Hindlimb muscle (tissue), 1 donor: ENCODE measurements at places on chromosomes 1 and 21.

DNA sequence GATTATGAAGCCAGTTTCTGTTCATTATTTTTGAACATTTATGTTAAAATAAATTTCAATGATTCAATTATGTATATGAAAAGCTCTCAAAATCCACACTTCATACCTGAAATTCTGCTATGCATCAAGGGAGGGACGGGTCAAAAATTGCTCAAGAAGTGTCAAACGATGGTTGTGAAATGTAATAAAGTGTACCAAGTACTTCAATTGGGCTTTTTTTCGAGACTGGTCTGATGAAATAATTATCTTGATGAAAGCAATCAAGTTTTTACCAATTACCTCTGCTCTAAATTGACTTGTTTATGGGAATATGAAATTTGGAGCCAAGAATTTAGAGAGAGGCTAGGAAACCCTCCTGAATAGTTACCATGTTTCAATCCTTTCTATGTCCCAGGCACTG is 7.9 kb downstream of the OSCP1 start:
- DNase-seq = no peak

GRCh38 chr1:100009458-100009857 is 39.7 kb downstream of the SLC35A3 start:
- DNase-seq = no peak

GRCh38 chr1:59926381-59927123 is at the start of gene CYP2J2:
Gene CYP2J2 (minus strand): TSS chr1:59926773. CDS start chr1:59926746, 27 bp downstream.
- peak; percentile 25 for DNase-seq

DNA sequence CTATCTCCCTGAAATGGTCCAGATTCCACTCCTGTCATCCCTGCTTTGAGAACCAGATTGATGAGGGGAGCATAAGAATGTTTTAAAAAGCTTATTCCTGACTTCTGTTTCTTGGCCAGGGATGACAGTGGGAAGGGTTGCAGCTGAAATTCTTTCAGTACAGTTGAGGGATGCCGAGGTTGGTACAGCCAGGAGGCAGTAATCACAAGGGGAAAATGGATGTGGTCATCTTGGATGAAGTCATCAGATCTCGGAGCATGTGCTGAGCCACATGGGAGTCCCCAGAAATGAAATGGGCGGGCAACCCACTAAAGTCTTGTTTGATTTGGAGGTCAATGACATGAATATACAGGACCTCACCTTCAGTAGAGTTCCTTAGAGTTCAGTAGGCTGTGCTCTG is 18.7 kb upstream of the PLA2G2E start:
- DNase-seq = no peak

DNA sequence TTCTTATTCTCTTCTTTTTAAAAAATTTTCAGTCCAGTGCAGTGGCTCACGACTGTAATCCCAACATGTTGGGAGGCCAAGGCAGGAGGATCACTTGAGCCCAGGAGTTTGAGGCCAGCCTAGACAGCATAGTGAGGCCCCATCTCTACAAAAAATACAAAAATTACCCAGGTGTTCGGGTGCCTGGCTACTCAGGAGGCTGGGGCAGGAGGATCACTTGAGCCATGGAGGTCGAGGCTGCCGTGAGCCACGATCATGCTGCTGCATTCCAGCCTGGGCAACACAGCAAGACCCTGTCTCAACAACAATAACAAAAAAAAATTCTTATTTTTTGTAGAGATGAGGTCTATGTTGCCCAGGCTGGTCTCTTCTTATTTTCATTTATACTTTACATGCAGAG is 7.9 kb downstream of the PLA2G2D start:
- DNase-seq = no peak

DNA sequence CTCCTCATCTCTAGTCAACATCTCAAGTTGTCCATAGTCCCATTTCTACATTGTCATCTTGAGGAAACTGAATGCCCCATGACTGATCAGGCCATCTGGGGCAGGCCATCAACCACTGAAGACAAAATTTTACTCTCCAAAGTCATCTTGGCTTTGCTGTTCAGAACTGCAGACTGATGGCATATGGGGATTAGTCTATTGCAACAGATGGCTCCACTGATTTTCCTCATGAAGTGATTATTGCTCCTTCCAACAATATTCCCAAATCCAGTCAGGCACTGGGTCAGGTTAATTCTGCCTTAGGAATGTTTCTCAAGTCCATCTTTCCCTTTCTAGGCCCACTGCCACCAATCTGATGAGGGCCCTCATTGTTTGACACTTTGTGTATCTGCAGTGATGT is 101.7 kb downstream of the ESRRG start:
- no peak for DNase-seq

- DNase-seq = no peak
Observed at GRCh38 chr1:8283058-8283884, 34.6 kb upstream of the SLC45A1 start.

DNA sequence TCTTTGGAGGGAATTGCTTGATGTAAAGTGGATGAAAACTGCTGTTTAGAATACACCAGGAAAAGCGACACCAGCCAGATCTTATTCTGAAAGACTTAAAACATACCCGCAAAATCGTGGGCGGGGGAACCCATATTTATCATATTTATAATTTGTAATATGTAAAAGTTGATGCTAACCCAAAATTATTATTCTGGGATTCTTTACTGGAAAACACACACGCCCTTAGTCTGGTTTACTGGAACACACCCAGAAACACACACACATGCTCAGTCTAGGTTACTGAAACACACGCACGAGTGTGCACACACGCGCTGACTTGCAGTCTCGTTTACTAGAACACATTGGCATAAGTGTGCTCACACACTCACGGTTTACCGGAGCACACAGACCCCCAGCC is 32.5 kb downstream of the ATP5PO start:
- DNase-seq = no peak

- no peak for DNase-seq
Observed at GRCh38 chr1:222347627-222348026, 200.3 kb downstream of the HHIPL2 start.

DNA sequence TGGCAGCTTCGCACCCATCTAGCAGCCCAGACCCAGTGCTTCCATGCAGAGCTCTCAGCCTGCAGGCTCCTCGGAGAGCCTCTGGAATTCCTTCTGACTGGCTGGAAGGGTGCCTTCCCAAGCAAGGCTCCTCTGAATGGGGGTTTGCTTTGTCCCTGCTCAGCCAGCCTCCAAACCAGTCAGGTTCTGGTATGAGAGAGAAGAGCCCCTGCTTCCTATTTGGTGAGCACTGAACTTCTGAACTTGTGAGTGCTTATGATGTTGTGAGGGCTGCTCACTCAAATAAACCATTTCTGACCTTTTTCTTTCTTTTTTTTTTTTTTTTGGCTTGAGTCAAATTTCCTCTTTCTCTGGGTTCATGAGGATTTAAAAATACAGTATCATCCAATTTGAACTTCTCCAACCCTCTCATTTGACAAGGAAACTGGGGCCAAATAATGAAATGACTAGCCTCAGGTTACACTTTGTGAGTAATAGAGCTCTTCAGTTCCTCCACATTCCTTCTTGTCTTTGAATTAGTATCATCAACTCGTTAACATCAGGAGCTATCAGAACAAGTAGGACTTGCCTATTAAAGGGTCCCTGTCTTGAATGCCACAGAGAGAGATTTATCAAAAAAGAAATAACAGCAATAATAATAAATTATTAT is 39.6 kb downstream of the GFI1 start:
- no peak for DNase-seq

DNA sequence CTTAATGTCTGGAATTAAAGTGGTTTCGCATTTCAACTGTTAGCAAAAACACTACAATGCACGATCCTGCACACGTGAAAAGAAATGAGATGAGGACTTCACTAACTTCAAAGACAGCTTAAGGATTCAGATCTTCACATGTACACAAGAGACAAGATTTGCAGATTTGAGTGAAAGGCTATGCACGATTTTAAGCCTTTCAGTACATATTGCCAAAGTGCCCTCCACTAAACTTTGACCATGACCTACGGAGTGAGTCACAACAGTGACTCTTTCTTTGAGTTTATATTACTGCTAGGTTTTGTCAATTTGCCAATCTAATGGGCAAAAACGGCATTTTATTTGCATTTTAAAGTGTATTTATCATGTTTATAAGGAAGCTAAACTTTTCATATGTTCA is 41.2 kb upstream of the CR1L start:
- no peak for DNase-seq

DNA sequence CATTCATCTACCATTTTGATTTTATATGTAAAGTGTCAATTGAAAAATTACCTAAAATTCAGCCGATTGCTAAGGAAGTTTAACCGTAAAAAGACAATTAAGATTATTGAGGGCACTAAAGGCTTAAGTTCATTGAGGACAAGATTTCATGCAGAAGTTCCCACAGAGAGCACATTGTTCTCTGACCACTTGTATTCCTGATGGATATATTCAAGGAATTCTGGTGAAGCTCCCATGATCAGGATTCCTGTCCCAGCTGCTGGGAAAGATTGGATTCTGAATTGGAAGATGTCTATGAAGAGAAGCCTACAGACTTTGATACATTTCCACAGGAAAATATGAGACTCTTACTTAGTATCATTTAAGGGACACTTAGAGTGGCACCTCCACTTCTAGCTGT is 209.2 kb upstream of the KCTD3 start:
- DNase-seq = no peak

GRCh38 chr21:14955936-14956520 is 108.8 kb downstream of the NRIP1 start:
- no peak for DNase-seq

DNA sequence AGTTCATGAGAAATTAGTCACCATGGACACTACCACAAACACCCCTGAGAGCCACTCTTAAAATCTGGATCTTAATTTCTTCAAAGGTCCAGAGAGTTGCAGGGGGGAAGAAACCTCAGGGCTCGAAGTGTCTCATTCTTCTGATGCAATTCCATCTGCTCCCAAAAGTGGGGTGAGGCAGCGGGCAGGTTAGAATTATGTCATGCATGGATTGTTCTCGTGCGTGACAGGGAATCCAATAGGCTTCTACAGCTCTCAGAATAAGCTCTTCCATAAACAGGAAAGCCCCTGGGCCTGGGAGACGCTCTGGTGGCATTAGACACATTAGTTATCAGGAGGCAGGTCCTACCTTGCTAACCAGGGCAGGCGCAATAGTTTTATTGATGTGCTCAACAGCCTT is 8.4 kb downstream of the ENO1 start:
- DNase-seq = no peak

DNA sequence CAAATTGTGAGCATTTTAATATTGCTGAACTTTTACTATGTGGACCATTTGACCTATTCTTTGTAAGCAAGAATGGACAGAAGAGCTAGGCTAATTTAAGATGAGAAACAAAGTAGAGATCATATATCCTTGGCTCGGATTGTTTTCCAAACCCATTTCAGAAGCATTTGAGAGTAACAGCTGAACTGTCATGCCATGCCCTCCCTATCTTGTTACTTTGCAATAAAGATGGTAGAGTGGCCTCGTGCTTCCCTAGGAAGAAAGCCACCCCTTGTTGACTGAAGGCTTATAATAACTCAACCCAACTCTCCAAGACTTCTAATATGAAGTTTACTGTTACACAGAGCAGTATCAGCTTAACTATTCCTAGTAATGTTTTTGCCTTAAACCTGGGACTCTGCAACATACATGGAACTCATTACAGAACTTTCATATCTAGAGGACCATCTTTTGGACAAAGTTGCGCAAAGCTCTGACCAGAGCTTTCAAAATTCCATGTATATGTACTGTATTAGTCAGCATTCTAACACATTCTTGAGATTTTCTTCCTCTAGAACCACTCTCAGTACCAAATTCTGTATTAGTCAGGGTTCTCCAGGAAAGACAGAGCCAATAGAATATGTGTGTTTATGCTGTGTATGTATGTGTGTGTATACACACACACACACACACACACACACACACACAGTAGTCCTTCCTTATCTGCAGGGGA is 68.7 kb downstream of the ADAMTS1 start:
- no peak for DNase-seq

DNA sequence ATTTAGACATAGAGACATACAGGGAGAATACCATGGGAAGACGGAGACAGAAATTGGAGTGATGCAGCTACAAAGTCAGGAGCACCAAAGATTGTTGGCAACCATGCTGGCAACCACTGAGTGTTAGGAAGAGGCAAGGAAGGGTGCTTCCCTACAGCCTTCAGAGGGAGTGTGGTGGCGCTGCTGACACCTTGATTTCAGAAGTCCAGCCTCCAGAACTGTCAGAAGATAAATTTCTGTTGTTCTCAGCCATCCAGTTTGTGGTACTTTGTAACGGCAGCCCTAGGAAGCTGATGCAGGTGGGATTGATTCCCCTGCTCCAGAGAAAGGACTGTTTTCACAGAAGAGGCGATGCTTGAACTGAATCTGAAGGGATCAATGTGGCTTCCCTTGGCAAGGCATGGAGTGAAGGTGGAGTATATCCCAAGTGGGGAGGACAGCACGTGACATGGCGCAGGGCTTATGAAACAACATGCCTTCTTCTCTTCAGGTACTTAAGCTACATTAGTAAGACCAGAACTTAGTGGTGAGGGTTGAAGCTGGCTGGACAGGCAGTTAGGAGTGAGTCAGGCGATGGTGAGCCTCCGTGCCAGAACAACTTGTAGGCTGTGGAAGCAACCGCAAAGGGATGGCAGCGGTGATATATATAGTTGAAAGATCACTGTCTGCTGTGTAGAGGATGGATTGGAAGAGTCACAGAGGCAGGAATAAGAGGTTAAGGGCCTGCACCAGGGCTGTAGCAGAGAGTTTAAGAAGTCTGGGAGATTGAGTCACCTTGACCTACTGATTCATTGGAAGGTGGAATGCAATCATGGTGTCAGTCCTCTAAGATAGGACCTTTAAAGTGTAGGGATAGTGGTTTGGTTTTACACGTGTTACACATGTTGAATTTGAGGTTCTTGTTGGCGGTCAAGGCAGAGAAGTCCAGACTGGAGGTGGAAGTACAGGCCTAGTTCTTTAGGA is 2.1 kb downstream of the LEPR start:
- no peak for DNase-seq

DNA sequence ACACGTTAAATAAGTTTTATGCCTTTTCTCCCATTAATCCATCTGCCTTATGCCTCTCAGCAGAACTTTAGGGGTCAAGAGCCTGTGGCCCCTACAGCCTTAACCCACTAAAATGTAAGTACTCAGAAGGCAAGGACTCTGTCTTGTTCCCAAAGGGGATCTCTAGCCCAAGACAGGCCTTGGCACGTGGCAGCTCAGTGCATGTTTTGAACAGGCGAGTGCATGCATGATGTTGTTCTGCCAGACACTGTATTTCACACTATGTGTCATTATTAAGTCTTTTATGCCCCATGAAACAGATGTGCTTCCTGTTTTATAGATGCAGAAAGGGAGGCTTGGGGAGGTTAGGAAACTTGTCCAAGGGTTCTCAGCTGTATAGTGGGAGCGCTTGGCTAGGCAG is 102.8 kb downstream of the ETS2 start:
- DNase-seq = no peak

DNA sequence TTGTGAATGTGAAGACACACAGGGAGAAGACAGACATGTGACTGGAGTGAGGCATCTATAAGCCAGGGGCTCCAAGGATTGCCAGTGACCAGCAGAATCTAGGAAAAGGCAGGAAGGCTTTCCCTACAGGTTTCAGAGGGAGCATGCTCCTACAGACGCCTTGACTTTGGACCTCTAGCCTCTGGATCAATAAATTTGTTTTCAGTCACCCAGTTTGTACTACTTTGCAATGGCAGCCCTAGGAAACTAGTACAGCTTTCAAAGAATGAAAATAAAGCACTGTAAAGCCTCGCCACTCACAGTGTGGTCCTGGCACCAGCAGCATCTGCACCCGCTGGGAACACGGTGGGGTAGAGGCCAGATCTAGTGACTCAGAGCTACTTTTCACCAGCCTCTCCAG is 510.0 kb downstream of the LTN1 start:
- DNase-seq = no peak

GRCh38 chr1:13901039-13901438 is 201.1 kb downstream of the PRDM2 start:
- DNase-seq = no peak
